Gastrocnemius medialis (tissue), 4 donors: ENCODE measurements at places on chromosomes 5 and 9. TPM values are rescaled to one million over a fixed set of nuclear protein-coding genes. Genes with fewer than 3 reads are reported as not detected.

FAT2 gene
- not detected for total RNA-seq

ZFYVE16 gene
- total RNA-seq: 11.4 TPM

GRCh38 chr5:172114875-172115422, 73.1 kb downstream of the STK10 start:
- no peak for DNase-seq

GRCh38 chr9:33329117-33329563, 38.8 kb downstream of the NFX1 start:
- DNase-seq: peak; percentile 86

DNA sequence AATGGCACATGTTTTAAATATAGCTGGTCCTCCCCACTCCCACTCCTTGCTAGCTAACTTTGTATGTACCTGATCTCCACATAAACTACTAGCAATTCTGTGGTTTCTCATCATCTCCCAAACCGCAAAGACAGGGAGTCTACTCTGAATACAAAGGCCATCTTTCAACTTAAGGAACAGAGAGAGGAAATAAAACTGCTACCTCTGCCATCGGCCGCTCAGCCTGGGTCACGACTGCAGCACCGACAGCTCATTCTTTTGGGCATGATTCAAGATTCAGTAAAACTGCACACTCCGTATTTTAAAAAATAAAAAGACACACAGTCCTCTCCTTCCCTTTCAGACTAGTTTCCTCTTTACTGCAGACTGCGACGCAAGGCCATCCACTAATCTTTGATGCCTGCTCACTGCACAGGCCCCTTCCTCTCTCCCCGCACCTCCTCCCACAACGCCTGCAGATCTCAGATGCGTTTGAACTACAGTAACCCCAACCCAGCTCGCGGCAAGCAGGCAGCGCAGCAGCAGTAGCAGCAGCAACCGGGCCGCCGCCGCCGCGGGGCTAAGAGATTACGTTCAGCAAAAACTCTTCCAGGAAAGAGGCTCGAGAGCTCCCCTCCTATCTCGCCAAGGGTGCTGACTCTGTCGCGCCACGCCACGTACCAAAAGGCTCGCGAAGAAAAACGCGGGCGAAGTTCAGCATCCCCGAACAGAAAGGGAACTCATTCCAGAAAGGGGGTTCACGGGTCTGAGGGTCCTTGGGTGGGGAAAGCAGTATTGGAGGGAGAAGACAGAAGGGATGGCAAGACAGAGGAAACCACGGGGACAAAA, 1.5 kb downstream of the RNF145 start:
- peak; percentile 63 for DNase-seq

- no peak for DNase-seq
Observed at GRCh38 chr9:135707252-135708138, 5.5 kb downstream of the KCNT1 start.

DNA sequence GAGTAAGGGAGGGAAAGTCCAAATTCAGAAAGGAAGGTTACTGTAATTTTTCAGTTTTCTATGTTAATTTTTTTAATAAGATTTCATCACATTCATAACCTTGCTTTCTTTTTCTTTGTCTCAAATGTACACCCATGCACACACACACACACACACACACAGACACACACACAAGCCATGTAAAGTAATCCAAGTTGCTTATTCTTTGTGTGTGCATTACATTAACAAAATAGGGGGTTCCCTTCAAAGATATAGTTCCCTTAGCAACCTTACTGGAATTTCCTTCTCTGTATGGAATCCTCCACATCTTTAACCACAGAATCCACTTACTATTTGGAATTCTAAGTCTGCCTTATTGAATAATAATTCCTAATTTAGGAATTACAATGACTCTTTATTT, 32.7 kb downstream of the ZNF366 start:
- no peak for DNase-seq

DNA sequence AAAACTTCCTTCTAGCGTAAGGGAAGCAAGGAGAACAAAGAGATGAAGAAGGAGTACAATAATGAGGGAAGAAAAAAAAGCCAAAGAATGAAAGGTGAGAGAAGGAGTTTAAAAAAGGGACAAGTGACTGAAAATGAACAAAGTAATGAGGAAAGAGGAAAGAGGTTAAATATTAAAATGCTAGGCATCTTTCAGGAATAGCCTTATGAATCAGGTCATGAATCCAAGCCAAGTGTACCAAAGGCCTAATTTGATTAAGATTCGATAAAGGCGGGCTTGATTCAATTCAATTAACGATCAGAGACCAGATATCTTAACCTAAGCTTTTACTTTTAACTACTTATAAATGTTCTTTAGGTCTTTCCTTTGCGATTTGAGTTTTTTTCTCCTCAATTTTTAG, 141.8 kb upstream of the GNA14 start:
- DNase-seq: no peak

DNA sequence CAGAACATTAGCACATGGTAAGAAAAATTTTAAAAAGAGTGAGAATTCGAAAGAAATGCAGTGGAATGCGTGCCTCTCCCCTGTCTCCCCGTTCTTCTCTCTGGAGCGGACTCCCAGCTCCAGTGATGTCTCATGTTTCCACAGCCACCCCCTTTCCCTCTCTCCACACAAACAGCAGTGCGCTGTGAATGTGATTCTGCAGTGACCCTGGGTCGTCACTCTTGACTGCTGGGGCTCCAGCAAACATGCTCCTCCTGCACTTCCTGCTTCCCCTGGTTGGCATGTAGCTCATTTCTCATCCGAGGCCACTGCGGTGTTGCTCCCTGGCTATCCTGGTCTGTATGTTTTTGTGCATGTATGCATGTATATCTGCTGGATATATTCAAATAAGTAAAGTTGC, 13.3 kb downstream of the PHF2 start:
- DNase-seq: no peak

DNA sequence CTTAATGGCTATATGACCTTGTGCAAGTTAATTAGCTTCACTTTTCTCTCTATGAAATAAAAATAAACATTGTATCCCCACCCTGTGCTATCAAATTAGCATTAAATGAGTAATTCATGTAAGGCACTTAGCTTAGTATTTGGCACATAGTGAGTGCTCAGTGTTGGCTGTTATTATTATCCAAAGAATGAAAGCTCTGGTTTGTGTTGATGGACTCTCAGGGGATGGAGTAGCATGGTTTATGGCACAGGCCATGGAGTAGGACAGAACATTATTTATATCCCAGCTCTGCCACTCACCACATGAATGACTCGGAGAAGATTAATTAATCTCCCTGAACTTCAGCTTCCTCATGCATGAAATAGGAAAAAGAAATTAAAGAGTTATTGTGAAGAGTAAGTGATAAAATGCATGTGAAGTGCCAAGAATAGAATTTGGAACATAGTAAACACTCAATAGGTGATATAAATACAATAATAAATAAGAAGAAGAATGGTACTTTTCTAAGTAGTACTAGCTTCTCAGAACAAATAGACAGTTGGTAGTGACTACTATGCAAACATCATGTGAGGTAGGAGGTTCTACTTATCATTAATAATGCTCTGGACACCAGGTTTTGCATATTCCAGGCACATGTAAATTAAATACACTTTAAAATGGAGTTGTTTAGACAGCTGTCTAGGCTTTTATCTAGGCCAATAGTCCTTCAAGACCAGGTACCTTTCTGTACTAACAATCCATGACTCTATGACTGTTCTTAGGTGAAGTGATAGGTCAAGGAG, 146.4 kb downstream of the GRIA1 start:
- DNase-seq: no peak

DNA sequence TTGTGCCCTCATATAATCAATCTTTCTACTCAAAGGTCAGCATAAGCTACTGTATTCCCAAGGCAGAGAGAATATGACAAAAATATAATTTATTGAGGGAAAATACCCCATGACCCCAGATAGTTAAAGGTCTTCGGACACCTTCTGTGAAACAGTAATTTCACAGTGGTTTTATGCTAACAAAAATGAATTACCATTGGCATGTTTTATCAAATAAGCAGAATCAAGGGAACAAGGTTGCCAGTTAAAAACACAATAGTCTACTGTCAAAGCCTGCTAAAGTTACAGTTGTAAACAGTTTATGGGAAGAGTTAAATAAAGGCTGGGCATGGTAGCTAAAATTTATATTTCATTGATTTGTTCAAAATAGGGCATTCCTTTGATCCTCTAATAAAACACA, 154.3 kb downstream of the GIN1 start:
- DNase-seq: no peak

GRCh38 chr9:75418518-75418917, 330.2 kb downstream of the OSTF1 start:
- no peak for DNase-seq

DNA sequence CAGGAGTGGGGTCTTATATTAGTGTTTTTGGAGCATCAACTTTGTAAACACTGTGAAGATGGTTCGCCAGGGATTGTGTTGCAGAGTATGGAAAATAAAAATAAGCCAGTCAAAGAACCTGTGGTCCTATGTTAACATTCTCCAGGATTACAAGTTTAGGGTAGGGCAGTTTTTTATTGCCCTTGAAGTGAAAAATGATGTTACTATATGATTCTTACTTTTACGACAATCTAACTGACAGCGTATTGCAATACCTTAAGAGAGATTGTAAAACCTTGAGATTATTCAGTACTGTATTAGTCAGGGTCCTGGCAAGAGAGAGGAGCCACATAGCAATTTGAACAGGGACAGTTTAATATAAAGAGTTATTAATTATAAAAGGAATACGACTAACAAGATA, 144.7 kb upstream of the ZNF608 start:
- DNase-seq: no peak

- no peak for DNase-seq
Observed at GRCh38 chr5:79820648-79821047, 131.0 kb downstream of the CMYA5 start.

DNA sequence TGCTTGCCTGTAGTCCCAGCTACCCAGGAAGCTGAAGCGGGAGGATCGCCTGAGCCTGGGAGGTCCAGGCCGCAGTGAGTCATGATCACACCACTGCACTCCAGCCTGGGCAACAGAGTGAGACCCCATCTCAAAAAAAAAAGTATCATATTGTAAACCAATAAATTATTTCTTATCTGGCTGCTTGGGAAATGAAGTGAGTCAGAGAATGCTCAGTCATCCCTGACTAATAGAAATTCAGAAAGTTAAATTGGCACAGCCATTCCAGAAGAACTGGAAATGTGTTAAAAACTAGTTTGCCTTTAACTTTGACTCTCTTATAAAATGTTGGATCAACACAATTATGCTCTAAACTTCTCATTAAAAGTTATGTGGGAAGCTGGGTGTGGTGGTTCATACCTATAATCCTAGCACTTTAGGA, 9.8 kb upstream of the GNE start:
- DNase-seq: no peak

DNA sequence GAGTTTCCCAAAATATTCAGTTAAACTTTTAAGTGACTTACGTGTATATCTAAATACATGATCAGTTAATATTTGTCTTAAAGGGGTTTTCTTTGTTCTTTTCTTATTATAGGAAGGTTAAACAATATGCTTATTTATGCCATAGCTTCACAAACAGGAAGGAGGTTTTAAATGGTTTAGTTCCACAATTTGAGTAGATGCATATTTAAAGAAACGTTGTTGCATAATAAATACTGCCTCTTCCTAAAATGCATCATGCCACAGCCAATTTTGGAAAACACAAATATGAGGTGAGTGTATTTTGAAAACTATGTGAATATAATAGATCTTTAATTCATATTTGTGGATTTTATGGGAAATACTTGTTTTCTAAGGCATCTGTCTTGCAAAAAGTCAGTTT, 2.5 kb upstream of the ADRB2 start:
- DNase-seq: no peak
